NCI-H1105 treated with DMSO at 0.1 percent for 48 hours (cell line): ENCODE measurements at places on chromosomes 2 and 18.

DNA sequence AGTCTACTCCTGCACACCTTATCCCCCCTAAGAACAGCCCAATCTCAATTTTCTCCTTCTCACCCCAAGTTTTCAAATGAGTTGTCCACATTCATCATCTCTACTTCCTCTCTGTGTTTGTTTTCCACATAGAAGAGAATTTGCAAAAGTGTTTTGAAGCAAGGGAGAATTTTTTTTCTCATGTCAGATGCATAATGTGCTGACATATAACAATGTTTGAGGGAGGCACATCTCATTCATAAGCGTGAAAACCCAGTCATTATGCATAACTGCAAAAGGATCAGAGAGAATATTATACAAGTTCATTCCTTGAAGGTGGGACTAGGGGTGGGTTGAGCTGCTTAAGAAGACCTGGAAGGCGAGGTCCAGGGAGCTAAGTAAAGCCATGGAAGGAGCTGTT, 80.8 kb upstream of the SLC1A4 start:
- DNase-seq, result no peak

GRCh38 chr2:218872645-218873358, 7.8 kb upstream of the WNT10A start:
- no peak for DNase-seq

DNA sequence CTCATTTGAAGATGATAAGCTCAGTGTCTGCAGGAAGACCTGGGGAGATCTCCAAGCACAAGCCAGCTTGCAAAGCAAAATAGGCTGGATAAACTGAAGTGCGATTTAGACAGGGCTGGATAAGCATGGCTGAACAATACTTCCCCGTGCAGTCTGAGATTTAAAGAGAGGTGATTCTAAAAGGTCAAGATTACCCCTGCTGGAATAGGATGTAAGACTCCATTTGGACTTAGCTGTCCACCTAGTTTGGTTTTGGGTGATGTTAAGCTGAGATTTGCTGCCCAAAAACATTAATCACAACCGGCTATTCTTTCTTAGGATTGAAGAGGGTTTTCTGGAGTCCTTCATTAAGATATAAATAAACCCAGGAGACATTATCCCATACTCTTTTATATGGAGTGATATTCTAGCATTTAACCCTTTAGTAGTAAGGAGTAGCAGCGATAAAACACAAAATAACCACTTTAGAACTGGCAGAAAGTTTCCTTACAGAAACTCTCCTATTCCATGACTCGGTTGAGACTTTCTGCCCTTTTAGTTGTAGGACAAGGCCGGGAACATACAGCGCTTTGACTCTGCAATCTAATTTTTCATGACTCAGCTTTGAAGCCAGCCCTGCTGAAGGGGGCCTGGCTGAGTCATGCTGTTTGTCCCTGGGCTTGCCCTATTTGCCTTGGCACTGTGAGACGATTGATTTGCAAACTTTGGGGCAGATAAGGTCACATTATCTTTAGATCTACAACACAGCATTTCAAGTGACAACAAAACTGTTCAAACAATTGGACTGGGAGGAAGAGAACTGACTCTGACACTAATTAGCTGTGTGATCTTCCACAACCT, 238.2 kb downstream of the GCA start:
- DNase-seq, result peak; percentile 17

DNA sequence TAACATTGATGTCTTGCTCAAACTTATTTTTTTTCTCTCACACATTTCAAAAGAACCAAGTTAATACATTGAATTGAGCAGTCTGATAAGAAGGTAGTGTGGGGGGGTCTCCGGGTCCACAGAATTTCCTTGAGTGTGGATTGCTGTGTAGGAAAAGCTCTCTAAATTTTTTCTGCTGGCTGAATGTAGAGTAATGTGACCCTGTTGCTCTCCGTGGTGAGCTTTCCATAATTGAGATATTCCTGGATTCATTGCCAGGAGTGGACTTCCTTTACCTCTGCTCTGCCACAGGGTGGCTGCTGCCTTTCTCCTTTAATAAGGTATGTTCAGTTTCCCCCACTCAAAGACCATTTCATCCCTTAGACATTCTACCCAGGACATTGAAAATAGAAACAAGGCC, 50.9 kb downstream of the PKP4 start:
- no peak for DNase-seq

- DNase-seq, result no peak
These were observed 947.5 kb downstream of the CPS1 start for GRCh38 chr2:211503856-211504255.

DNA sequence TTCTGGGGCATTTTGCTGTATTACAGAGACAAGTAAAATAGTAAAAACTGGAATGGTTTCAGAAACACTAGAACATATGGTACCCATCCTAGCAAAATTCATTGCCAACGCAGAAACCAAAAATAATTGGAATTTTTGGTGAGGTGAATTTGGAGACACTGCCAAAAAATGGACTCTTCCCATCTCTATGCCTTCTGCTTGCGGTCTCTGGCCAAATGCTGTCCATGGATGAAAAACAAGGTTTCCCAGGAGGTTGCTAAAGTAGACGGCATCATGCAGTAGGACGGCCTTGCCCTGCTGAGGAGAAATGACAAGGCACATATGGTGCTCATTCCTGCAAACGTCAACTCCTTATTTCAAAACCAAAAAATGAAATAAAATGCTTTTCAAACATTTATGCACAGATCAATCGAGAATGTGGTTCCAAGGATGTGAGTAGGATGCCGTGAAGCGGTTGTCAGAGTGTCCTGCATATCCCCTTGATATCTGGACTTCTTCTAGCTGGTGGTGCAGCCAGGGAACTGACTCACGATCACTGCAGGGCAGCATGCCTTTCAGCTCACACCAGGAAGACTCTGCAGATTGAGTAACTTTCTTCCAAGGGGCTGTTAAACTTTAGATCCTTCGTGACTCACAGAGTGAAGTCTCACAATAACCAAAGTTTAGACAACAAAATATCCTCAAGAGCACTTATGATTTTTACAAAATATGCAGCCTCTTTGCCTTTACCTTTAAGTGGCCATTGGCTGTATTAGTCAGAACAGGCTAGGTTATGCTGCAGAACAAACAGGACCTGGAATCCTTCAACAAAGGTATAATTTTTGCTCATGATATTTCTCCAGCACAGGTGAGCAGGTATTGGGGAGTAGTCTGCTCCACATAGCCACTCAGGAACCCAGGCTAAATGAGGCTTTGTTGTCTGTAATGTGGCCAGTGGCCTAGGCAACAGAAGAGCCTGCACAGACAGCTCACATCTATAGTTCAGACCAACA, 149.4 kb upstream of the NDUFV2 start:
- no peak for DNase-seq

GRCh38 chr18:48310999-48311398, 98.2 kb downstream of the ZBTB7C start:
- DNase-seq, result no peak

DNA sequence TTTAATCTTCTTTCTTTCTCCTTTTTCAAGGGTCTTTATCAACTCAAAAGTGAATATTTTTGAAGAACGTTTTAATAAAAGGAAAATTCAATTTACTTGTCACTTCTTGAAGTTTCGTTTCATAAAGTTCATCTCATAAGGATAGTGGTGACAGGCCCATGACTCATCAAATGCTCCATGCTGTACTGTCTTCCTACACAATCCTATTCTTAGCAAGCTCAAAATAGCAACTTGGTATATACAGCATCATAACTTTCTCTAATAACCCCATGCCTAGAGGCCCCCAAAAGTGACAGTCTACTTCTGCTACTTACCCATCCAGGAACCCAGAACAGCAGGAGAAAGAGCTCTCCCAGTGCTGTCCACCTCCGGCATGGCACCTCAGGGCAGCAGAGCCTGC, 7.7 kb downstream of the FBXO15 start:
- DNase-seq, result no peak

- DNase-seq, result no peak
These were observed 124.8 kb downstream of the GALR1 start for GRCh38 chr18:77374446-77374805.

- DNase-seq, result no peak
These were observed 160.1 kb downstream of the GFPT1 start for GRCh38 chr2:69226903-69227302.

- no peak for DNase-seq
These were observed 40.6 kb downstream of the SDC1 start for GRCh38 chr2:20184067-20184938.

DNA sequence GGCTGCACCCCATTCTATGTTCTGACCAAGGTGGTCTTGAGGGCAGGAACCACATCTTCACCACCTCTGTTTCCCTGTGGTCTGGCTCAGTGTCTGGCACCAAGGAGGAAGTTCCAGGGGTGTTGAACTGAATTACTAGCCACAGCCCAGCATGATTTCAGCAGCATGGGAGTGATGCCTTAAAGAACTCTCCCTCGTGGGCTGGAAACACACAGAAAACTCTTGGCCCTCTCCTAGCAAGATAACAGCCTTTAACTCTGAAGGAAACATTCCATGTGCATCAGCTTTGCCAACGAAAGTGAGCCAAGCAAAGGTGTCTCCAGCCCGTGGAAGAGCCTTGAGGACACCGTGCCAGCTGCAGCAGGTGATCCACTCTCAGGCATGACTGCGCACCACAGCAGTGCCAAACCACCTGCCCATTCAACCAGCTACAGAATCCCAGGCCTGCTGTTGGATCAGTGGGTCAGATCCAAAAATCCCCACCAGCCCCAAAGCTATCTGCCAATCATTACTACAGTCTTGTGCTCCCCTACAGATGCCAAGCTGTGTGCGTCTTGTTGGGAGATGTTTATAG, 124.8 kb downstream of the TTC32 start:
- DNase-seq, result no peak

- no peak for DNase-seq
These were observed 63.5 kb downstream of the TXNL1 start for GRCh38 chr18:56574861-56575260.

DNA sequence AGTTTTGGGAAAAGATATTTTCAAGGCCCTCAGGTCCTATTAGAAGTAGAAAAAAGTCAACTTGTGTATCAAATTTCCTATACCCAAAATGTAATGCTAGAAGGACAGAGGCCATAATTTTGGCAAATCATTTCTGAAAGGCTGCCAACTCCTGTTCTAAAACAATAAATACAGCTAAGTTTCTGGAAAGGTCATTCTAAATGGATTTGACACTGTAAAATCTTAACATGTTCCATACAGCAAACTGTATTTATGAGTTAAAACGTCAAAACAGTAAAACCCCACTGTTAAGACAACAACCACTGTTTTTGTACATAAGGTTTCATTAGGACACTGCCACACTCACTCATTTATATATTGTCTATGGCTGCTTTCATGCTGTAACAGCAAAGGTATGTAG, 9.7 kb downstream of the FAM98A start:
- DNase-seq, result peak; percentile 20

DNA sequence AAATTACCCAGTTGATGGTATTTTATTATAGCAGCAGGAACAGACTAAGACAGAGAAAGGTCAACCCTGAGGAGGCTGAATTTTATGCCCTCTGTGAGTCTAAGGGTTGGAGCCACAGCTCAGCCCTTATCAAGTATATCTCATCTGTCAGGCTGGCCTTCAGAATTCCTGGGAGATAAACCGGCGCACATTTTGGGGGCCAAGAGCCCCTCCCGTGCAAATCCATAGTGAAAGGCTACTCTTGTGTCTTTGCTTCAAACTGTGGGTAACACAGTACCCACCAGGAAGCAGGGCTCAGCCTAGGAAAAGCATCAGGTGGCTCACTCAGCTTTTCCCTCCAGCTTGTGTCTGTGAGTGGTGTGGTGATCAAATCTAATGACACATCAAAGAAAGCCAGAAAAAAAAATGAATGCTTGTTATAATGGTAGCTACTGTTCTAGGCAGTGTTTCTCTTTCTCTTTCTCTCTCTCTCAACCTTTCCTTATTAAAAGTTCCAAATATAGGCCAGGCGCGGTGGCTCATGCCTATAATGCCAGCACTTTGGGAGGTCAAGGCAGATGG, 25.0 kb upstream of the ASXL2 start:
- DNase-seq, result no peak

GRCh38 chr2:238839428-238839827, 8.5 kb upstream of the TWIST2 start:
- DNase-seq, result no peak

DNA sequence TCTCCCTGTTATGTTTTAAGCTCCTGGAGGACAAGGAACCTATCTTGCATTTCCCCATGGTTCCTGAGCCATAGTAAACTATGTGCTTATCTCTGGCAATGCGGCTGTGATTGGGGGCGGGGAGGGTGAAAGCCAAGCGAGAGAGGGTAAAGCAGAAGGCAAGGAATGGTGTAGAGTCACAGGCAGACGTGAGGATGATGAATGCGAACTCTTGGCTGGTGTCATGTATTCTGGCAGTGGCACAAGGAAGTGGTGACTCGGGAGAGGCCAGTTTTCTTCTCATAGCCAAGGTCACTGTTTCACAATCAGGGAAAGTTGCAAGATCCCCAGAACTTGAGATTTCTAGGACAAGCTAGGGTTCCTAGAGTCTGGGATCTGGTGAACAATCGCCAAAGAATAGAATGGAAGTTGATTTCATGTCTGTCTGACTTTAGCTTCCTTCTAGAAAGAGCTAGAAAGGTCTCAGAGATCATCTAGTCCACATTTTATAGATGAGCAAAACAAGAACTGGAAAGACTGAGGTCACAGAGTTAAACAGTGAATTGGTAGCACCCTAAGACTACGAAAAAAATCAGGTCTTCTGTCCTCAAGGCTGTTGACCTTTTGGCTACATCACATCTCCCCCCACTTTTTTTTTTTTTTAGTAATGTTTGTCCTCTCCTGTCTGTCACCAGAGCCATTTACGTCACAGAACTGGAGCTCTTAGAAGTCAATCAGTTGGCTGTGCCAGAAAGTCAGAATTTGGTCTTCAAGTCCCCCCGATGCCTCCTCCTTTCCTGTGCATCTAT, 137.0 kb downstream of the BCL11A start:
- no peak for DNase-seq

GRCh38 chr2:160271171-160272086, 71.4 kb upstream of the ITGB6 start:
- no peak for DNase-seq

DNA sequence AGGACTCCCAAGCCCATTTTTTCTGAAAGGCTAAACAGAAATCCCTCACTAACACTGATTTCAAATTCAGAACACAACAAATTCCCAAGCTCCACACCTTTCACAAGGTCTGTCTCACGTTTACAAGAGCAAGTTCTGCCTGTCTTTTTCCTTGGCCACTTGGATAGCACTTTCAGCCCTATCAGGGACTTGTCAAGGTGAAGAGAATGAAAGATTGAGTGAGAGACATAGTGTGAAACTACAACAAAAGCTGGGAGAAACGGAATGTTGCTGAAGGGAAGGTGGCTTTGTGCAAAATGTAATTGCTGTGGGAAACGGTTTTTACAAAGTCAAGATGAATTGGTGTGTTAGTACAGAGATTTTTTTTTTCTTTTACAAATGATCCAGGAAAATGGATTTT, 89.4 kb upstream of the GATA6 start:
- no peak for DNase-seq

DNA sequence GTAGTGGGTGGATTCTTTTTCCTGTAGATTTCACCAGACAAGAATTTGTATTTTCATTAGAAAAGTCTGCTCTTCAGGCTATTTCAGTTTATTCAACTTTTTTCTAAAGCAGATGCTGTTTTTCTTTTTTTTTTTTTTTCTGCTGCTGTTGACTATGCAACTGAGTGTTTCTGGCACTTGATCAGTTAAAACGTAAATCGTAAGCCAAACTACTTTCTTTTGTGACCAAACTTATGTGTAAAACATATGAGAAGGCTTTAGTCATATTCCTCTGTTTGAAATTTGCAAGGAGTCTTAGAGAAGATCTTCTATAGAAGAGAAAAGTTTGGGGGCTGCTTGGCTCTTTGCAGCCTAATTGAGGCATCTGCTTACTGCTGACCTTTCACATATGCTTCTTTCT, 170.1 kb downstream of the PARD3B start:
- no peak for DNase-seq
